Fibroblast of skin of left quadriceps (primary cell): ENCODE measurements at places on chromosomes 13 and 19.

GRCh38 chr13:68064001-68064770, 834.0 kb upstream of the PCDH9 start:
- no peak for DNase-seq

- no peak for DNase-seq
These were observed 1.5 kb downstream of the SMAD9 start for GRCh38 chr13:36918246-36919131.

GRCh38 chr13:113474179-113474578, 16.3 kb downstream of the DCUN1D2 start:
- DNase-seq, result peak; percentile 55

- no peak for DNase-seq
These were observed 574 bp downstream of the CYP2S1 start for GRCh38 chr19:41193430-41194156.

- no peak for DNase-seq
These were observed 25.7 kb downstream of the ARL11 start for GRCh38 chr13:49654011-49654410.
